NCI-H1930 (cell line): ENCODE measurements at places on chromosomes 7 and 10.

DNA sequence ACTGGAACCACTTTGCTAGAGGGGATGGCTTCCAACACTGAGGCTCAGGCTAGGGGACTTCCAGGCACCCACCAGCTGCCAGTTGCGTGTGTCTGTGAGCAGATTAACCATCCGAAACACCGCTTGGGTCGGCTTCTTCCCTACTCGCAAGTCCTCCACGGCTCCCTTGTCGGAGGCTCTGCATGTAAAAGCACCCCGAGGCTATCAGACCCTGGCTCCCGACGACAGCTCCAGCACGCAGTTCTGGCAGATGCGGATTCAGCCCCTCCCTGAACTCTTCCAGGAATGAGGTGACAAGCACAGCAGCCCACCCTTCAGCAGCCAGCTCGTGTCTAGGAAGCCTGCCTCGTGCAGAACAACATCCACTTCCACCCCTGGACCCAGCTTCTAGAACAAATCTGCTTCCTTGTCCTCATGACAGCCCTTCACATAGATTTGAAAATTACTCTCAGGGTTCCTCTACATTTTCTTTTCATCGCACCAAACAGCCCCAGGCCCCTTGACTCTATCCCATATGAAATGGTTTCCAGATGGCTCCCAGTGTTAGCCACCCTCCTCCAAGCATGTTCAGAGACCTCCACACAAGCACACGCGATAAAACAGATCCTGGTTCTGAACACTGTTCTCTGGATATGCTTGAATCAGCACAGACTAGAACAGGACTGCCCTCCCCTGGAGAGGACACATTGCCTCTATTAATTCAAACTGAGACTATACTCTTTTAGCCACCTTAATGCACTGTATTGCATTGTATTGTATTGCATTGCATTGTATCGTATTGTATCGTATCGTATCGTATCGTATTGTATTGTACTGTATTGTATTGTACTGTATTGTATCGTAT is 44.6 kb downstream of the SLIT1 start:
- DNase-seq = no peak

DNA sequence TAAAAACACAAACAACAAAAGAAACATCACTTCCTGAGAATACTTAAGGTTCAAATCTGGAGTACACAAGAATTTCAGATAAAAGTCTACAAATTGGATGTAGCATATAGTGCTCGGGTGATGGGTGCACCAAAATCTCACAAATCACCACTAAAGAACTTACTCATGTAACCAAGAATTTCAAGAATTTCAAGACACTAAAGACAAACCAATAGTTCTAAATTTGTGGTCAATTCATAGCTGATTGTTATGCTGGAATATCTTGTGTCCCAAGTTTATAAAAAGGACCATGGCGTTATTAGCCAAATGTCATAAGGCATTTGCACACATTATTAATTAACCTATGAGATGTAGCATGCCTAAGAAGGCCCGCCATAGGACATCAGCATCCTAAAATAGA is 1204.1 kb upstream of the AUTS2 start:
- DNase-seq = no peak

- DNase-seq = no peak
These were observed 10.5 kb downstream of the FAM53B start for GRCh38 chr10:124733571-124734245.

GRCh38 chr10:23439961-23440889 is 1.4 kb downstream of the OTUD1 start:
- no peak for DNase-seq

- peak; percentile 52 for DNase-seq
These were observed 45.9 kb upstream of the EMX2 start for GRCh38 chr10:117496616-117497028.

DNA sequence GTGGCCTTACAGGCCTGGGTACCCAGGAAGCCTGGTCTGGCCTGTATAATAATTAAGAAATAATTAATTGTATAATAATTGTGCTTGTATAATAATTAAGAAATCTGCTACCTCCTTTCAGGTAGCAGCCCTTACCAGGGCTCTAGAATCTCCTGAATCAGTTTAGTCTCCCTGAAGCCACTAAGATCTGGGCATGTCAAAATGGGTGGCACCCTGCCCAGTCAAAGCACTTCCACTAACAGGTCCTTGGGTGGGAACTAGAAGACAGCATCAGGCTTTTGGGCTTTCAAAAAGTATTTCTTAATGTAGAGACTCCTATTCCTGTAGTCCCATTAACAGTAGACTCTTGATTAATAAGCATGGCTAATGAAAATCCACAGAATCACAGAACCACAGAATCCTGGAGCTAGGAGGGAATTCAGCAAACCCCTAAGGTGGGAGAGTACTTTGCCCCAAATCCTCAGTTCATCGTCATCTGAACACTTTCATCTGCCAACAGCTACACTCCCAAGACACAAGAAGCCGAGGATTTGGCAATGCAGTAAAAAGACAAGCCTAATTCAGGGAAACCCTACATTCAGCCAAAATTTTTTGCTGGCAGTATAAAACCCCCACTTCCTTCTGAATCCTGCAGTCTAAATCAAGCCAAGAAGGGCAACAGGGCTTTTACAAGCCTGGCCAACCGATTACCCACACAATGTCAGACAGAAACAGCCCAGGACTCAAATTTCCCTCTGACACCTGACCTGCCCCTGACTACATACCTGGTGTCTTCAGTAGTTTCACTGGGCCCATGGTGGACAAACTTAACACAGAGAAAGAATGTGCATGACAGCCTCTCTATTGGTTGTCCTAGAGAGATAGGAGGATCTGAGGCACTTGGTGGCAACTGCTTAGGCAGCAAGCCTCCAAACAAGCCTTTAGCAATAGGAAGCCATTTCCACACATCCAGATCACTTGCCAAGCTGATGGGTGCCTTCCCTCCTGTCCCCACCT is 5.9 kb upstream of the IL6 start:
- no peak for DNase-seq
